Aorta (tissue), 5 donors: ENCODE measurements at places on chromosomes 5 and 9. TPM values are rescaled to one million over a fixed set of nuclear protein-coding genes. Genes with fewer than 3 reads are reported as not detected.

DNA sequence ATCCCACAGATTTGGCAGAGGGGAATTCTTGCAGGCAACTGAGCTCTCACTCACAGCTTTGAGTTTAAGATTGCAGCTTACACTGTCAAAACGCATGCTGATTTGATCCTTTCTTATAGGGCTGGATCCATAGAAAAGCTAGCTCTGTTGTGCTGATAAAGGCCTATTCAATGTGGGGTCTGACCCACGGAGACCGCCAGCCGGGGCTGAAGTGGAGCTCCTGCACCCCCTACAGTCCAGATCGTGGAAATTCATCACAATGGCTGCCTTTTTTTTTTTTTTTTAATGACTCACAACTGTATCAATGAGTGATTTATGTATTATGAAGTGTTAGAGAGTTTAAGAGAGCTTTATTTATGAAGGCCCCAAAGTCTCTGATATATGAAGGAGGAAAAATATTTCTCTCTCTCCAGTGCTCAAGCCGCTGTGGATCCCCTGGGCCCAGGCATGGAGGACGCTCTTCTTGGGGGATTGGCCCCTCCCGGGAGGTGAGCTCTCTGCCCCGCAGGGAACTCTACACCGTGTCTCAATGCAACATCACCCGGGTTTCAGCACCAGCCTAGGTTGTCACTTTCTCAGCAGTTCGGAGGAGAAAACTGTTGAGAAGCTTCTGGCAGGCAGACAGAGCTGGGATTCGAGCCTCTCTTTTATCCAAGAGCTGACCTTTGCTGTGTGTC lies 700.2 kb downstream of the IRX1 start:
- H3K4me1 ChIP-seq: no peaks in the 10 kb centered on the region
- no peak overlapping the region for H3K4me3 ChIP-seq

DNA sequence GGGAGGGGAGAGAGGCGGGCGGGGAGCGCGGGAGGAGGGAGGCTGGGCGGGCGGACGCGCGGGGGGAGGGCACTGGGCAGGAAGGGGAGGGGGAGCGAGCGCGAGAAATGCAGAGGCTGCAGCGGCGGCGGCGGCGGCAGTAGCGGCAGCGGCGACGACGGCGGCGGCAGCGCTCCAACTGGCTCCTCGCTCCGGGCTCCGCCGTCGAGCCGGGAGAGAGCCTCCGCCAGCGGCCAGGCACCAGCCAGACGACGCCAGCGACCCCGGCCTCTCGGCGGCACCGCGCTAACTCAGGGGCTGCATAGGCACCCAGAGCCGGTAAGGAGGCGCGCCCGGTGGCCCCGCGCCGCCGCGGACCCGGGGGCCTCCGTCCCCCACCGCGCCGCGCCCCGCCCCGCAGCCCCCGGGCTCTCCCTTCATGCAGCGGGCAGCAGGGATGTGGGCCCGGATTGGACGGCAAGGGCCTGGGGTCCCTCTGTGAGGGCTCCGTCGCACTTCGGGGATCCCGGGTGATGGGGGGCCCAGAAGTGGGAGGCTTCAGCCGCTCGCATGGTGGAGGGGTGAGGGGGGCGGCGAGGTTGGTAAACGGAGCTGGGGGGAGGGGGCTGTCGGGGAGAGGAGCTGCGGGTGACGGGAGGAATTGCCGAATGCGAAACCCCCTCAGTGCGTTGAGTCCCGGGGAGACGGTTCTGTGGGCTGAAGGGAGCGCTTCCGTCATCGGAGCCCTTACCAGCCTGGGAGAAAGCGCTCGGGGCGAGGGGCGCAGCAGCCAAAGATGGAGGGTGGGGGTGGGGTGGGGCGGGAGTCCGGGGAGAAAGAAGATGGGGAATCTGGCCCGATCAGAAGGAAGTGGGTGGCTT lies at the start of gene BASP1:
Gene BASP1, plus strand, starts transcription at position 139 of the 860 bp plus-strand sequence. CDS start 57,586 bp downstream, outside the sequence.
- peak within 1 kb of the TSS; percentile 72 for H3K4me3 ChIP-seq
- no peaks in the 10 kb centered on the region for H3K36me3 ChIP-seq
- no peaks in the 10 kb centered on the region for H3K27me3 ChIP-seq
- H3K4me1 ChIP-seq: no peaks in the 10 kb centered on the region
- peak; percentile 97 for DNase-seq

DNA sequence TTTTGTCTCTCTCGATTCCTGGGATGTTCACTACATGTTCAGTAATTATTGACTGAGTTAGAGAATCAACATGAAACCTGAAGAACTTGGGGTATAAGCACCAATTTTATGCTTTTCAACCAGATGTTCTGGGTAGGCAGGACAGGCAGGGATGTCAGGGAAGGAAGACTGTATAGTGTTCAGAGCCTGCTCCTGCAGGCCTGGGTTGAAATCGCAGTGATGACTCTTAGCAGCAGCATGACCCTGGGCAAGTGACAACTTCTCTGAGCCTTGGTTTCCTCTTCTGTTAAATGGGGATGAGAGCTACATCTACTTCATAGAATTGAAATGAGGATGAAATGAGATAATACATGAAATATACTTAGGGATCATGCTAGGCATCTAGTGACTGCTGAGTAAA lies 29.7 kb upstream of the PANK3 start:
- no peak for DNase-seq
- H3K27ac ChIP-seq: no peak overlapping the region
- H3K4me1 ChIP-seq: no peaks in the 10 kb centered on the region
- no peaks in the 10 kb centered on the region for H3K27me3 ChIP-seq
- H3K36me3 ChIP-seq: no peaks in the 10 kb centered on the region

Gene ZNF484
- 11.6 TPM for total RNA-seq

DNA sequence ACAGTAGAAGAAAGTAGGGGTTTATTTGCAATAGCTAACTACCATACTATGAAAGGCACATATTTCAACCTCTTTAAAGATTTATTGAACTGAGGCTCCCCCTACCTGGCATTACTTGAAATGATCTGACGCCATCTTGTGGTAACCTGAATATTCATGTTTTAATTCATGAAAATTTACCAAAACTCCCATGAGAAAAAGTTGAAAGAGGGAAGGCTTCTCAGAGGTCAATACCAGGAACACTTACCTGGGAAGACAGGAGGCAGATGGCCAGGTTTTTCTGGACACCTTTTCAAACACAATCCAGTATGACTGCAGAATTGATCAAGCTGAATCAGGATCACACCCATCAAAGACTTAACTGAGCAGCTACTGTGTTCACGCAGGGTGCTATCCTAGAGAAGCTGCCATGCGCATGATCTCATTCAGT lies 9.4 kb downstream of the PRELID2 start:
- H3K4me3 ChIP-seq: no peak overlapping the region
- no peaks in the 10 kb centered on the region for H3K4me1 ChIP-seq
- no peaks in the 10 kb centered on the region for H3K36me3 ChIP-seq

Gene ODF2
- 25.1 TPM for total RNA-seq

Gene SLC2A6
- 3.3 TPM for total RNA-seq

Gene HEMGN
- total RNA-seq: not detected

DNA sequence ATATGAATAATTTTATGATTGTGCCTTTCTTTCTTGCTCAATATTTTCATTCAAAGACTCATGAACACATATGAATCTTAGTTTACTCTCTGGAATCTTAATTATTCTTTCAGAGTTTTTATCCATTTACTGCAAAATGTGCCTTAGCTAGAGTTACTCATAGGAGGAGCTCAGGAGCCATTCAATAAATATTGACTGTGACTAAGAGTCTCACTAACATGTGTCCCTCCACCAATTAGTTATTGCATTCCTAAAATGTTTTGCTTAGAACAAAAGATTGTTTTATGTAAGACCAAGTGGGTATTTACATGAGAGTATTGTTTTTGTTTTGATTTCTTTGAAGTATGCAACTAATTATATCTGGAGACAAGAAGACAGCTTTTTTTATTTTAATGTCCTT lies 218.4 kb upstream of the MAST4 start:
- H3K4me3 ChIP-seq: no peak overlapping the region
- no peak overlapping the region for H3K27ac ChIP-seq
- no peaks in the 10 kb centered on the region for H3K27me3 ChIP-seq
- no peaks in the 10 kb centered on the region for H3K4me1 ChIP-seq

DNA sequence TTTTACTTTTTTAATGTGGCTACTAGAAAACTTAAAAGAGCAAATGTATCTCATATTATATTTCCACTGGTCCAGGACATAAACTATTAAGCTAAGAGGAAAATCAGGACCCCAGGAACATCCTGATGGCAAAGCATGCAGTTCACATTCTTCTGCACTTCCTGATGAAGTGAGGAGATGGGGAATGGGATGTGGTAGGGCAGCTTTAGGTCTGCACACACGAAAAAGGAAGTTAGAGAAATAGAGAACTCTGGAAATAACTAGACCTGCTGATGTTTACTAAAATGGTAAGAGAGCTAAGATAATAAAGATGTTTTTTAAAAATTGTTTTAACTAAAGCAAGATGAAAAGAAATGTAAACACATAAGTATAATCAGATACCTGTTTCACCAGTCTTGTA lies 39.7 kb upstream of the NIPBL start:
- H3K4me1 ChIP-seq: no peaks in the 10 kb centered on the region
- H3K27me3 ChIP-seq: no peaks in the 10 kb centered on the region
- no peak overlapping the region for H3K27ac ChIP-seq

GRCh38 chr5:54249210-54250028 lies 61.0 kb downstream of the ARL15 start:
- H3K36me3 ChIP-seq: no peaks in the 10 kb centered on the region
- H3K4me1 ChIP-seq: no peaks in the 10 kb centered on the region
- H3K27ac ChIP-seq: no peak overlapping the region
- DNase-seq: peak; percentile 48

DNA sequence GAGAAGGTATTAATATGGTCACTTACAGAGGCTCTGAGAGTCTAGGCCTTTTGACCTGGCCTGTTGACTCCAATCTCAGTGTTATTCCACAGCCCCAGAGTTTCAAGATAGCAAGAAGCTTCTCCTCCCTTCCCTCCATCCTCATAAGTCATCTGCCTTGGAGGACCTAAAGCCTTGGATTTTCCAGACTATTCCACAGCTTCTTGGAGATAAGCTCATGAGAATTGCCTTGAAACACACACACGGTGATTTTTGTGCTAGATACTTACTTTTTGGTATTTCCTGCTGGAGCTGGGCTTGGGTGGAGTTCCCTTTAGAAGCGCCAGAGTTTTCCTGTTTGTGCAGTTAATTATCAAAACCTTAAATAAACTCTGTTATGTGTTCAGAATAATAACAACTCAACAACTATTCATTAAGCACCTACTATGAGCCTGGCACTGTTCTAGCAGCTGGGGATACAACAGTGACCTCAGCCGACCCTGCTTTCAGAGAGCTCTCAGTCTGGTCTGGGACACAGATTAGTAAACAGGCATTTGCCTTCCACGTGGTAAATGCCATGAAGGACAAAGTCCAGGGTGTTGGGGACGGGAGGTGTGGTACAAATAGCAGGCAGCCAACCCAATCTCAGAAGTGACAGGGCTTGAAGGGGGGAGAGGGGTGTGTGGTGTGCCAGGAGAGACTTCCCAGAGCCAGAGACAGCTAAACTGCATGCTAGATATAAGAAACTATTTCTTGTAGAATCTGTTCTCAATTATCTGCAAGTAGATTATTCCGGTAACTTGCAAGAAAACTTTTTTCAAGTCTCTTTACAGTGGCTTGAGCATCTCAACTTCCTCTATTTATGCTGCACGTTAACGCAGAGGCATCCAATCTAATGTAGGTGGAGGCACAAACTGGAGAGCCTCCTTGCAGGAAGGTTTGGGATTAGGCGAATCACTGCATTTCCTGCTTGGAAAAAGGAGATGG lies 55.9 kb upstream of the KLF9 start:
- no peak overlapping the region for H3K27ac ChIP-seq
- H3K4me3 ChIP-seq: no peak overlapping the region
- no peaks in the 10 kb centered on the region for H3K27me3 ChIP-seq
- no peaks in the 10 kb centered on the region for H3K36me3 ChIP-seq
- H3K4me1 ChIP-seq: no peaks in the 10 kb centered on the region
- DNase-seq: no peak

DNA sequence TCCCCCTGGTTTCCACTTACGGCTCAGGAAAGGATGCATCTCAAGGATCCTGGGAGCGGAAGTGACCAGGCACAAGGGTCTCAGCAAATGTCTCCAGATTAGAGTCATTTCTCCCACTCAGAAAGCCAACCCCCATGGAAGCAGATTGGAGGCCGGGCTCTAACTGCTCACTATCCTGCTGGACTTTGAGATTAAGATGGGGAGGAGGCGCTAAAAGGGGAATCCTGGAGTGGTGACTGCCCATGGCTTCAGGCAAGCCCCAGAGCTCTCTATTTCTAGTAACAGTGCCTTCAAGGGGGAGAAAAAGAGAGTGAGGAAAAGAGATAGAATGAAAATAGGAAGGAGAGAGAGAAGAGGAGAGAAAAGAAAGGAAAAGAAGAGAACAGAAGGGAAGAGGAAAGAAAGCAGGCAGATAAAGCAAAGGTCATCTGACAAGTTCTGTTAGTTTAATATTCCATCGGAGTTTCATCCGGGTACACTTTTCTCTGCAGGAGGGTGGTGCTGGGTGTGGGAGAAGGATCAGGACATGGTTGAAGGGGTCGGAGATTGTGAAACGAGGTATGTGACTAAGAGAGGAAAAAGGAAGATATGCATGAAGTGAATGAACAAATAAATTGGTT lies at the start of gene AGXT2:
Gene AGXT2, minus strand, starts transcription at position 165 of the 620 bp plus-strand sequence. Its CDS starts 57 bp downstream, at position 108.
- H3K4me3 ChIP-seq: no peak within 1 kb of the TSS
- no peaks in the 10 kb centered on the region for H3K36me3 ChIP-seq
- no peak for DNase-seq
- H3K27ac ChIP-seq: no peak within 1 kb of the TSS
- no peaks in the 10 kb centered on the region for H3K27me3 ChIP-seq

DNA sequence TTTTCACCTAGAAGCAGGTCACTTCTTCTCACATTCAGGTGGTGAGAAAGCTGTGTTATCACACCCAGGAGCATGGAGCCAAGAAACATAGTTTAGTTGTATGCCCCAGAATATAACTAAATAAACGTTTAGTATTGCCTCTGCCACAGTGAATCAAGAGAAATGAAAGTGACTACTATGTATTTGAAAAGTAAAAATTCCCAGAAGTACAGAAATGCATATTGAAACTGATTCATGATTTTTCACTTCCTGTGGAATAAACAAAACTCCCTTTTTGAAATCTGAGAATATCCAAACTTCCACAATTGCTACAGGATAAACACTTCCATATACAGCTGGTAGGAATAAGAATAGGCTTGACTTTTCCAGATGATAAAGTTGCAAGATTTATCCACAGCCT lies 15.3 kb upstream of the NINJ1 start:
- H3K4me1 ChIP-seq: no peaks in the 10 kb centered on the region
- no peaks in the 10 kb centered on the region for H3K36me3 ChIP-seq
- no peak for DNase-seq
- H3K4me3 ChIP-seq: no peak overlapping the region
- H3K27ac ChIP-seq: no peak overlapping the region

Gene SLC36A3
- not detected for total RNA-seq

Gene GPR151
- not detected for total RNA-seq

Gene PCDHGA7
- total RNA-seq: 6.4 TPM

Gene CDKN2B-AS1
- total RNA-seq: 0.58 TPM

DNA sequence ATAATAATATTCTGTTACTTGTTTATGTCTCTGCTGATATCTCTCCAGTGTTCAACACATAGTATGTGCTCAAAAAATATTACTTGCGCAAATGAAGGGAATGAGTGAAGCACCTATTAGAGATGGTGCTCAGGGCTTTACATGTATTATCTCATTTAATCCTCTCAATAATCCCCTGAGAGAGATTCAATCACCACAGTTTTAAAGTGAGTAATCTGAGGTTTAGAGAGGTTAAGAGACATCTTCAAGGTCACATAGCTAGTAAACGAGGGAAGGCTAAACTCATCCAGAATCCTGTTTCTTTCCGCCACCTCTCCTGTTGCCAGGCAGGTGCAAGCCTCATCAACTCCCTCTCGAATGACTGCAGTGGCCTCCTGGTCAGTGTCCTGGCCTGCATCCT lies 82.0 kb downstream of the UGCG start:
- no peaks in the 10 kb centered on the region for H3K36me3 ChIP-seq
- H3K27me3 ChIP-seq: no peaks in the 10 kb centered on the region
- no peak overlapping the region for H3K4me3 ChIP-seq
